ENCODE measurements at places on chromosomes 1 and 21.

DNA sequence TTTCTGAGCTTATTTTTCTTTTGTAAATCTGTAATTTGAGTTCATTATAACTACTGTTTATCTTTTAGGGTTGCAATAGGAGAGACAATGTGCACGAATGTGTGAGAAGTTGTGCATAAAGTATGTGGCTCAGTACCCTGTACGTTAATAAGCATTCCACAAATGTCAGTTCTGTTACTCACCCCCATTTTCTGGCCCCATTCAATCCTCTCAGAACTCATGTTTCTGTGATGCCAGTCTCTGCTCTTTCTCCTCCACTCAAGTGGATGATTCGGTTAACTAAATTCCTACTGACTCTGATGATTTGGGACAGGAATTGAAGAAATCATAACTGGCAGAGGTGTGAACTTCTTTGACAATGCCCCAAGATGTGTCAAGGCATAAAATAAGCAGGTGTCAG lies 10.2 kb upstream of the DMRTB1 start:
- no peak for DNase-seq

DNA sequence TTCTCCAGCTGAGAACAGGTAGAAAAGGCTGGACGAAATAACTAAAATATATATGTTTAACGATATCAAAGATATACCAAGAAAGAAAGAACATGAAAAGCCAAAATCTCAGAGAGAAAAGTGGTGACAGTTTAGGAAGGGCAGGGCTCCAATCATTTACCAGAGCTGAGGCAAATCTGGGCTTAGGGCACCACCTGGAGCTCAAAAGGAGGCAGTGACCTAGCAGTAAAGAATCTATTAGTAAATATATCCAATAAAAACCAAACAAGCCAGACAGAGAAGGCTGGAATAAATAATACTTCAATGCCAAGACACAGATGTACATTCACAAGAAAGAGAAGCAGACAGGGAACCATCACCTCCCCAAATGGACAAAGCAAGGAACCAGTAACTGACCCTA lies 43.5 kb downstream of the CHIA start:
- peak; percentile 65 for DNase-seq

- no peak for DNase-seq
Measured at GRCh38 chr1:225470211-225471108, 42.6 kb upstream of the LBR start.

DNA sequence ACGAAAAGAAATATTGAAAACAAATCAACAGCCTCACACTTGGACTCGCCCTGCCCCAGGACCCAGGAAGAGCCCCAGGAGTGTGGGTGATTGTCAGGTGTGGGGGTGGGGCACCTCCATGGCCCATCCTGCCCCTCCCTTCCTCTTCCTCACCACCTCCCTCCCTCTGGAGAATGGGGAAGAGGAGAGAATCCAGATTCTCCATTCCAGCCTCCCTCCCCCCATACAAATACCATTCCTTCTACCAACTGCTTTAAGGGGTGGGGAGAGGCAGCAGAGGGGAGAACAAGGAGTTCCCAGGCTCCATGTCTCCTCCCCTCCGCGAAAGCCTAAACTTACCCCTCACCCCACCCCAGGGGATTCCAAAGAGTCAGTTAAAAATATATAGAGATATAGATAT lies 36.7 kb downstream of the MEF2D start:
- DNase-seq: no peak

GRCh38 chr1:176903474-176903873 lies 261.0 kb downstream of the ASTN1 start:
- DNase-seq: no peak

- DNase-seq: no peak
Measured at GRCh38 chr1:189607477-189608096, 870.1 kb downstream of the BRINP3 start.

- DNase-seq: no peak
Measured at GRCh38 chr1:15918962-15919715, 56.8 kb downstream of the ZBTB17 start.

GRCh38 chr1:54599211-54599823 lies 24.0 kb downstream of the FAM151A start:
- DNase-seq: no peak

GRCh38 chr1:201626629-201627275 lies 87.8 kb downstream of the NAV1 start:
- no peak for DNase-seq

DNA sequence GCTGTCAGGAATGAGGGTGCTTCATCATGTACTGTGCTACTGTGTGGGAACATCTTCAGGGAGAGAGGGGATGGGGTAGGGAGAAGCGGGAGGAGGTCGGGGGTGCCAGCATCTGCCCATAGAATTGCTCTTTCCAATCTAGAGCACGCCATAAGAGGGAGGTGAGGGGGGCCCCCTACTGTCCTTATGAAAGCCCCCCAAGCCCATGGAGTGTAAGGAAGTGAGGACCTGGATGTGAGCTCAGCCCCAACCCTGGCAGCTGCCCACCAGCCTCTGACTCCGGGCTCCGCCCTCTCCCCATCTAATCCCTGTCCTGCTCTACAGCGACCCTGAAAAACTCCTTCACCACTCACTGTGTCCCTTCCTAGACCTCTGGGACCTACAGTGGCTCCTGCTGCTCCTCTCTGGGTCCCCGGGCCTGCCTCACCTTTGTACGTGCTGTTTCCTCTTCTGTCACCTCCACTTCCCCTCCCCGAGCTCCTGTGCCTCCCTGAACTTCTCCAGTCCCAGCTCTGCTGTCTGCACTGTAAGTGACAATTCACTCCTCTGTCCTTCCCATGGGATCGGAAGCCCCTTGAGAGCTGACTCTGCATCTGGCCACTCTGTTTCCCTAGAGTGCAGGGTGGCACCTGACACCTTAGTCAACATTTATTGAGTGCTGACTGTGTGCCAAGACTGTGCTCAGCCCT lies 269.4 kb downstream of the PTPRU start:
- no peak for DNase-seq

GRCh38 chr1:117015724-117016123 lies 14.2 kb downstream of the CD101 start:
- no peak for DNase-seq

DNA sequence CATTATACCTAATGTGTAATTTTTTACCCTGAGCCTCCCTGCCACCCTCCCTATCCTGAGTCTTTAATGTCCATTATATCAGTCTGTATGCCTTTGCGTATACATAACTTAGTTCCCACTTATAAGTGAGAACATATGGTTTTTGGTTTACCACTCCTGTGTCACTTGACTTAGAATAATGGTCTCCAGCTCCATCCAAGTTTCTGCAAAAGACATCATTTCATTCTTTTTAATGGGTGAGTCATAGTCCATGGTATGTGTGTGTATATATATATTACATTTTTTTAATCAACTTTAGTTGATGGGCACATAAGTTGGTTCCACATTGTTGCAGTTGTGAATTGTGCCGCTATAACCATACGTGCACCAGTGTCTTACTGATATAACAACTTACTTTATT lies 477.1 kb upstream of the NEGR1 start:
- DNase-seq: no peak

DNA sequence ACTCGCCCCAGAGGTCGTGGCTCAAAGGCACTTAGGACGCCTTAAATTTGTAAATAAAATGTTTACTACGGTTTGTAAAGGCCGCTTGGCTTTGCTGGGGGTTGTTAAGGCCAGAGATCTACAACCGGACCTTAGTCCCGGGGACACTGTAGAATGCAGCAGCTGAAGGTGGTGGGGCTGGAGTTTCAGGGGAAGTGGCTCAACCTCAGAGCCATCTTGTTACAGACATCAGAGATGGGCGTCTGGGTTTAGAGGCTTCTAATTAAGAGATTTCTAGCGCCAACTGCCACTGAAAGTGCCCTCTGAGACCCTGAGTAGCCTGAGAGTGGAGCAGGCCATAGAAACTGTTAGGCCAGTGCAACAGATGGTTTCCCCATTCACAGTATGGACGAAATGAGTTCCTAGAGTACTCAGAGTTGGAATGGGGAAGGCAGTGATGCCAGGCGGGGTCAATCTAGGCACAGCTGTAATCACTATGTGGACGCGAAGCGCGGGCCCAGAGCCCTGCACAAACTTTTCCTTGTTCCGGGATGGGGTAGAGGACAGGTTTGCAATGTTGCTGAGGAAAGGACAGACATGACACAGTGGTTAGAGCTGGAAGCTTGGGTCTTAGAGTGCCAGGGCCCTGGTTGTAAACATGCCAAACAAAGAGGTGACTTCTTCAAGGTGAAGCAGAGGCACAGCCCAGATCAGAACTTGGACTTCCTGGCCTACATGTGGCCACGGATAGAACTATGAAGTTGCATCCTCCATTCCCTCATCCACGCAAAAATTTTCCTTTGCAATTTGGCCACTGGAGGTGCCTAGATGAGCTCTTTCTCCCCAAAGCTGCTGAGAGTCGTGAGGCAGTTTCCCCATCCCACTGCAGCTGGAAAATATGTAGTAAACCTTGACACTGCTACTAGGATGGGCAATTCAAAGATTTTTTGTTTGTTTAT lies 6.0 kb downstream of the HLX start:
- DNase-seq: no peak

GRCh38 chr1:67555461-67556296 lies 125.5 kb upstream of the SERBP1 start:
- no peak for DNase-seq

DNA sequence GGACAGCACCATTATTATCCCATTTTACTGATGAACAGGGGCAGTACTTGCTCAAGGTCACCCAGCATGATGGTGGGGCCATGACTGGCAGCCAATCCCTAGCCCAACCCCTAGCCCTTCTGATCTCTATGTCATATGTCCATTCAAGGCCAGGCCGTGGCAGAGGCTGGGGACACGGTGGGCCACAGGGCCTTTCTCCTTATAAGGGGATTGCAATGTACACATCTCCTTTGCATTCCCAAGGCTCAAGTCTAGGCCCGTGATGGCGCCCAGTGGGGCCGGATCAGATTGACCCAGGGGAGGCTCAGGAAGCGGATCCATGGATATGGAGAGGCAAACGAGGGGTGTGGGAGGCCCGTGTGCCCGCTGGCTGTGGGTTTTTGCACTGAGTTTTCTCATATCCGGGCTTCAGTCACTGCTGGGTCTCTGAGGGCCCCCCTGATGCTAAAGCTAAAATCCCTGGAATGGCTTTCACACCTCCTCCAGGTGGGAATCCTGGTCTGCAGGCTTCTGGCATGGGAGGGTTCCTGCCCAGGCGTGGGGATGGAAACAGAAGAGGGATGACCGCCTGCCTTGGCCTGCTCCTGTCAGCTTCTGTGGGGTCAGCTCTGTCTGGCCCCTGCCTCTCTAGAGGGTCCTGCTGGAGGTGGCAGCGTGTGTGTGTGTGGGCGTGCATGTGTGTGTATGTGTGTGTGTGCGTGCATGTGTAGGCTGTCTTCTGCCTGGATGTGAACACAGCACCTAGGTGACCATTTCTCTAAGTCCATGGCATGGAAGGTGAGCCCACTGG lies 2.1 kb downstream of the MYOM3 start:
- DNase-seq: no peak

DNA sequence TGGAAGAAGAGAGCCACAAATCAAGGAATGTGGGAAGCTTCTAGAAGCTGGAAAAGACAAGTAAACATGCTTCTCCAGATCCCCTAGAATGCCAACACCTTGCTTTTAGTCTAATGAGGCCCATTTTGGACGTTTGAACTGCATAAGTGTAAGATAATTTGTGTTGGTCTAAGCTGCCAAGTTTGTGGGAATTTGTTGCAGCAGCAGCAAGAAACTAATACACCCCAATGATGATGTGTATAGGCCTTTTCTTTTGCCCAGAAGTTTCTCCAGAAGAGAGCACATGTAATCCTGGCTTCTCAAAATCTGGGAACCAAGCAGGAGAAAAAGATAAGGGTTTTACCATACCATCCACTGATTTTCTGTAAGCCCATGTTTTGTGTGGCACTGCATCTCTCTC lies 96.1 kb upstream of the DPT start:
- DNase-seq: no peak

DNA sequence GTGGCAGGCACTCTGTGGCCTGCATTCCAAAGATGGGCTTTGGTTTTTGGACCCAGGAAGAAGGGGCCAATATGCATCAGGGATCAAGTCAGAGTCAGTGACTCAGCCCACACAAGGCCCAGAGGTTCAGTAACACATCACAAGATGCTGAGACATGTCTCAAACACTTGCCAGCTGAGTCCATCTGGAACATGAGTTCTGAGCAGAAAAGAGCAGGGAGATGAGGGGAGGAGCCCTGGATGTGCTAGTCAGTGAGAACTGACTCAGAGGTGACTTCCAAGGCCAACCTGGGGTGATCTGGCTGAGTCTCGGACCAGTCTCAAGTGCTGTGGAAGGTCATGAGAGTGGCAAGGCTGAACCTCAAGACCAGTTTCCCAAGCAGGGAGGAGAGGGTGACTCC lies 150.1 kb downstream of the CDC7 start:
- no peak for DNase-seq
